ENCODE measurements at places on chromosomes 6 and 20.
A peak's percentile ranks its signal among the peaks of the same experiment; 100 is the strongest.

- DNase-seq: no peak
Measured at GRCh38 chr6:87124074-87124473, 29.2 kb upstream of the CGA start.

DNA sequence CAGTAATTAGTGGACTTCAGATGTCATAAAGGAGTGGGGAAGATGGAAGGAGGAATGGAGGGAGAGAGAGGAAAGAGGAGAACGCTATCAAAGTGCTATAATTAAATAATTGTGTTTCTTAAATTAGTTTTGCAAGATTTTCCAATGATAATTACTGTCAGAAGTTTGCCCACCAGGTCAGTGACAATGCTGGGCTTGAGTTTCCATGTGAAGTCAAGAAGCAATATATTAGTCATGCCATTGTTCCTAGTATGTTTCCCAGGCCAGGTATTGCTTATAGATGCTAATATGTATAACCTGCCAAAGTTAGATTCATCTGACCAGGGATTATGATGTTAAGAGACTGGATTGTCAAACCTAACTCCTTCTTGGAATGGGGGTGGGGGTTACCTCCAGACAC, 131.9 kb downstream of the GJA10 start:
- DNase-seq: no peak

GRCh38 chr6:89098461-89098860, 17.9 kb downstream of the PNRC1 start:
- DNase-seq: no peak

DNA sequence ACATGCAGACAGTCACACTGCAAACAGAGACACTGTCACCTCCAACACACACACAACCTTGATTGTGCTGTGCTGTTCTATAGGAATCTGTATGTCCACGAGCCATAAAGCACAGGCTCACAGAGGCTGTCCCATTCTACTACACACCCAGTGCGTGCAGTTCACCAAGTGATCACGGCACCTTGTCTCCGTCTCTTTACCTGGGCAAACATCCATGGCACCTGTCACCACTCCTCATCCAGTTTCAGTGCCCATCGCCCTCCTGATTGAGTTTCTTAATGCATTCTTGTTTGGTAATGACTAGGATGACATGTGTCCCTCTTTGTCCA, 65.8 kb upstream of the STMND1 start:
- no peak for DNase-seq

- no peak for DNase-seq
Measured at GRCh38 chr6:31162463-31163165, 4.2 kb downstream of the TCF19 start.

GRCh38 chr6:41846666-41847237, 48.4 kb downstream of the USP49 start:
- peak; percentile 53 for DNase-seq

DNA sequence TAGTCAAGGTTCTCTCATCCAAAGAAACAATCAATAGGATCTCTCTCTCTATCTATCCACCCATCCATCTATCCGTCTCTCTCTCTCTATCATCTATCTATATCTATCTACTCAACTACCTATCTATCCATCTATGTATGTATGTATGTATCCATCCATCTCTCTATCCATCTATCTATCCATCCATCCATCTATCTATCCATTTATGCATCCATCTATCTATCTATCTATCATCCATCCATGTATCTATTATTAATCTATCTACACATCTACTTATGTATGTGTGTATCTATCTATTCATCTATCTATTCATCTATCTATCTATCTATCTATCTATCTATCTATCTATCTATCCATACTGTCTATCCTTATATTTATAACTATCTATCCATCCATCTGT, 99.3 kb downstream of the FNDC1 start:
- DNase-seq: no peak

- no peak for DNase-seq
Measured at GRCh38 chr6:4967301-4968030, 36.4 kb downstream of the RPP40 start.

GRCh38 chr6:89449193-89449592, 16.2 kb downstream of the ANKRD6 start:
- no peak for DNase-seq

DNA sequence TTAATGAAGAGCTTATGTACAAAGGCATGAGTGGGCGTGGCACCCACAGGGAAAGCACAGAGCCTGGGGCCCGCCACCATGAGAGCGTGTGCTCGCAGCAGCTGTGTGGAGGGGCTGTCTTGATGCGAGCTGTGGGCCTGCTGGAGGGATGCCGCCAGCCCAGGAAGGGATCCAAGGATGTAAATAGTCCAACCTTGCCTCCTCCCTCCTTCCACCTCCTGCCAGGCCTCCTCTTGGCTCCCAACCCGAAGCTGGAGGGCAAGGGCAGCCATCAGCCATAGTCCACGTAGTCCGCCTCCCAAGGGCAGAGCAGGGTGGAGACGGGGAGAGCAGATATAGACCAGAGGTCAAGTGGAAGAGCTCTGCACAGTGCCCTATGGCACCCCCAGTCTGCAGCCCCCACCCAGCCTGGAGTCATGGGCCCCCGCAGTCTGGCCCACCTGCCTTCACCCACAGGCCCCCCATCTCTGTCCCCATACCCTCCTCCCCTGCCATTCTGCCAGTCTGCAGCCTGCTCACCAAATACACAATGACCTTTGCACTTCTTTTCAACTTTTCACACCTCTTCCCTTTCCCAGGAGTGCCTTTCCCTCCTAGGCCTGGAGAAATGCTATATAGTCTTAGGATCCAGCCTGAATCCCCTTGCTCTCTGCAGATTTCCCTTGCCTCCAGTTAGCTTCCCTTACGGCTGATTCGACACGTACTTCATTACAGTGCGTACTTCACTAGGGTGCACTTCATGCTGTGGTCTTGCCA, 77.1 kb downstream of the SHLD1 start:
- no peak for DNase-seq

DNA sequence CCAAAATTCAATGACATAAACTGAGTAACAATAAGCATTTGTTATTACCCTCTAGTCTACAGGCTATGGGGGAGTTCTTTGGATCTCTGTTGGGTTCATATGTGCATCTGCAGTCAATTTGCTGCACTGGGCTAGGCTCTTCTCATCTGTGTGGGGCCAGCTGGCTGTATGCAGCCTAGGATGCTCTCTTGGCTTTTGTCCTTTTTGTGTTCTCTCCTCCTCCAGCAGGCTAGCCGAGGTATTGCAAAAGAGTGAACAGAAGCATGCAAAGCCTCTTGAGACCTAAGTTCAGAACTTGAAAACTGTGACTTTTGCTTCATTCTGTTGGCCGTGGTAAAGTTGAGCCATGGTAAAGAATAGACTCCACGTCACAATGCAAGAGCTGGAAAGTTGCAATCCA, 62.8 kb upstream of the FOXO3 start:
- DNase-seq: peak; percentile 61

DNA sequence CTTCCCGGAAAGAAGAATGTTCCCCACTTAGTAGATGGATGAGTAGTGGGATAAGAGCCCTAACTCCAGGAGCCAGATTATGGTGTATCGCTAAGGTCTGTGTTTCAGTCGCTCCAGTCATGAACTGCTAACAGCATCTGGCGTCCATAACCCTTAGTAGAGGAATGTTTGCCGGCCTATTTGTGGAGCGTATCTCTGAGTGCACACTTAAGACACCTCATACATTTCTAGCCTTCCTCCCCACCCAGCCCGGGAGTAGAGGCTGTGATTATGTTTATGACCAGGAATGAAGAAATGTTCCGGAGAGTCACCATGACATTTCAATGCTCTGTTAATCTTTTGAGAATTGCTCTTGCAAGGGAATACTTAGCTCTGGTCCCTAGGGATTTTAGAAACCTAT, 251.1 kb upstream of the SOX4 start:
- no peak for DNase-seq

DNA sequence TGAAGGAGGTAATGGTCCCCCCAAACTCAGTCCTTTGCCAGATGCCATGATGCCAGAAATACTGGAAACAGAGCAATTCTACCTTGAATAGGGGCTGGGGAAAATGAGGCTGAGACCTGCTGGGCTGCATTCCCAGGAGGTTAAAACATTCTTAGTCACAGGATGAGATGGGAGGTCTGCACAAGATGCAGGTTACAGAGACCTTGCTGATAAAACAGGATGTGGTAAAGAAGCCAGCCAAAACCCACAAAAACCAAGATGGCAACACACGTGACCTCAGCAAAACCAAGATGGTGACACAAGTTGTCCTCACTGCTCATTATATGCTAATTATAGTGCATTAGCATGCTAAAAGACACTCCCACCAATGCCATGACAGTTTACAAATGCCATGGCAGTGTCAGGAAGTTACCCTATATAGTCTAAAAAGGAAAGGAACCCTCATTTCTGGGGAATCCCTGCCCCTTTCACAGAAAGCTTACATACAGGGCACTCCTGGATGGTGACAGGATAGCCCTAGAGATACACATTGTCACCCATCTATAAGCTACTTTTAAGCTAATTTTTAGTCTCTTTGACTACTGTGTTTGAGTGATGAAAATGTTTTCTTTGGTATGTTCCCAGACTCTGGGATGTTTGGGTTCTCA, 979.7 kb downstream of the TBC1D32 start:
- DNase-seq: no peak

DNA sequence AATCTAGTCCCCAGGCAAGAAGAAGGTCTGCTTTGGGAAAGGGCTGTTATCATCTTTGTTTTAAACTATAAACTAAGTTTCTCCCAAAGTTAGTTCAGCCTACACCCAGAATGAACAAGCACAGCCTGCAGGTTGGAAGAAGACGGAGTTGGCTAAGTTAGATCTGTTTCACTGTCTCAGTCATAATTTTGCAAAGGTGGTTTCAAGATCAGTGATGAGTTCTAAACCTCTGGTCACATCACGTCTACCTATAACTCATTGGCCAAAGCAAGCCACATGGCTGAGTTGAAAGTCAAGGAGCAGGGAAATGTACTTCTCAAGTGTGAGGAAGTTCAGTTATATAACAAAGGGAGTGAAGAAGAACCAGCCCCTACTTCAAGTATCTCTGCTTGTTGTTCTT, 50.5 kb upstream of the ECI2 start:
- no peak for DNase-seq

DNA sequence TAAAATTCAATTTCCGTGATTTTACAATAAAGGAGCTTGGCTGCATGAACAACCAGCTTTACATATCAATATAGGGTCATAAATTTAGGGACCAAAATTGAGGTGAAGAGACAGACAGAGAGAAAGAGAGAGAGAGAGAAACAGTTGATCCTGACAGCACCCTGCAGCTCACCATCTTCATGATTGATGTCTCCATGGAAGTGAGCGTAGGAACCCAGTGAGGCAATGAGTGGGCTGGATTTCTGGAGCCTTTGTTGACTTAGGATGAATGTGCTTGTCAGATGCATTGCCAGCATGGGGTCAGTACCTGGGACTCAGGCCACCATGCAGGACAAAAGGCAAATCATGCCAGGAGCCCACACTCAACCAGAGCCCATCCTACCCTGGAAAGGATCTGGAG, 165.1 kb upstream of the SYNDIG1 start:
- no peak for DNase-seq

- DNase-seq: no peak
Measured at GRCh38 chr6:51494342-51494741, 593.1 kb downstream of the PKHD1 start.

DNA sequence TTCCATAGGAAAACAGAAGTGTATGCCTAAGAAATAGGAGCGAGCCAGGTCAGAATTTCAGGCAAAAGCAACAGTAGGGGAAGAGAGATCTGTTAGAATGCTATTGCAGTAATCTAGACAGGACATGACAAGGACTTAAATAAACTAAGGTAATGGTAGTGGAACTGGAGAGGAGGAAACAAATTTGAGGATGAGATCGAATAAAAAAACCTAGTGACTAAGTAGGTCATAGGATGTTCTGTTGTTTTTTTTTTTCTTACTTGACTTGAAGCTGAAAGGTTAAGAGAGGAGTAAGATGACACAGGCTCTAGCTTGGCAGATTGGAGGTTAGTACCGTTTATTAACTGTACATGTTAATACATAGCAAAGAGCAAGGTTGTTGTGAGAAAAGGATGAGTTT, 28.6 kb downstream of the ORC3 start:
- DNase-seq: no peak

GRCh38 chr6:138382498-138383265, 5.0 kb downstream of the SMIM28 start:
- no peak for DNase-seq

GRCh38 chr20:36065427-36065998, 89.0 kb upstream of the EPB41L1 start:
- no peak for DNase-seq

- DNase-seq: no peak
Measured at GRCh38 chr20:11197851-11198250, 524.1 kb upstream of the JAG1 start.

DNA sequence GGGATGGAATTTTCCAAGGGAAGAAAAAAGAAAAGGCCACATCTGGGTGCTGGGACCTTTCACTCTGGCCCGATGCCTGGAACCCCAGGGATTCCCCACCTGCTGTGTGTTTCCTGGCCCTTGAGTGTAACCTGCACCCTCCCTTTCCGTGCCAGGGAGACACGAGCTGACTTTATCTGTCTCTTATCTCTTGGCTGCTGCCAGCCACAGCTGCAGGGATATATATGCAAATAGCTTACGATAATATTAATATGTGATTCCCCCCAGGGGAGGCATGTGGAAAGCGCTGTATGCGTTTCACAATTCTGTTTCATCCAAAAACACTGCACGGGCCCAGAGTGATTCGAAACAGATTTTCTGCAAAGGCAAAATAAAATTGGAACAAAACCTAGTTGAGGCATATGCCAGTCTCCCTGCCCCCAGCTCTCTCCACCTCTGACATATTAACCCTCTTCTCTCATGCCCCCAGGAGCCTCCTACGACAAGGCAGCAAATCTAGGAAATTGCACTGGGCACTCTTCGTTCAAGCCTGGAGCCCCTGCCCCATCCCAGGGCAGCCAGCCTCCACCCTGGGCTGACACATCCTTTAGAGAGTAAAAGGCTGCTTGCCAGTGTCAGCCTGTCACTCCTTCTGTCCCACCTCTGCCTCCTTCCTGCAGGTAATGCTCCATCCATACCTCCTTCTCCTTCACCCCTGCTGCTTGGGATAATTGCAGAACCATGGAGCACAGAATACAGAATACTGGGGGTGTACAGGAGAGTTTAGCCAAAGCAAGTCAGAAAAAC, 1.3 kb downstream of the RIPOR3 start:
- peak; percentile 87 for DNase-seq

DNA sequence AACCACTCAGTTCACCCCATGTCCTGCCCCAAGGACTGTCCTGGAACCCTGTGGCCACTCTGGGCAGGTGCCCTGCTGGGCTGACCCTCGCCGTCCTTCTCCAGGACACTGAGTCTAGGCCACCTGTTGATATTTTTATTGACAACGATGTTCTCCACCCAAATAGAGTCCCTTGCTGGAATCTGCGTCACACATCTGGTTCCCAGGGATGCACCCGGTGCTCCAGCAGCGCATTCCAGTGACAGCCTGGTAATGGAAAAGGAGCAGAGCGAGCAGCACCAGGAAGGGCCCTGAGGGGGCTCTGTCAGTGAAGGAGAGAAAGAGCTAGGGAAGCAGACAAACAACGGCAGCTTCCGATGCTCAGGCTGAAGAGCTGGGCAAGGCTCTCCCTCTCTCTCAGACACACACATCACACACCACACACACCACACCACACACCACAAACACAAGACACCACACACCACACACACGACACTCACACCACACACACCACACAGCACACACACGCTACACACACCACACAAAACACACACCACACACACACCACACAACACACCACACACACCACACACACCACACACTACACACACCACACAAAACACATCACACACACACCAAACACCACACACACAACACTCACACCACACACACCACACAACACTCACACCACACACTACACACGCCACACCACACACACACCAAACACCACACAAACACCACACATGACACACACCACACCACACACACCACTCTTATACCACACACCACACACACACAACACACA, 117.9 kb upstream of the THBS2 start:
- DNase-seq: peak; percentile 50

Measured in stomach (tissue), 19 donors.